ENCODE measurements at places on chromosomes 7 and 10.

DNA sequence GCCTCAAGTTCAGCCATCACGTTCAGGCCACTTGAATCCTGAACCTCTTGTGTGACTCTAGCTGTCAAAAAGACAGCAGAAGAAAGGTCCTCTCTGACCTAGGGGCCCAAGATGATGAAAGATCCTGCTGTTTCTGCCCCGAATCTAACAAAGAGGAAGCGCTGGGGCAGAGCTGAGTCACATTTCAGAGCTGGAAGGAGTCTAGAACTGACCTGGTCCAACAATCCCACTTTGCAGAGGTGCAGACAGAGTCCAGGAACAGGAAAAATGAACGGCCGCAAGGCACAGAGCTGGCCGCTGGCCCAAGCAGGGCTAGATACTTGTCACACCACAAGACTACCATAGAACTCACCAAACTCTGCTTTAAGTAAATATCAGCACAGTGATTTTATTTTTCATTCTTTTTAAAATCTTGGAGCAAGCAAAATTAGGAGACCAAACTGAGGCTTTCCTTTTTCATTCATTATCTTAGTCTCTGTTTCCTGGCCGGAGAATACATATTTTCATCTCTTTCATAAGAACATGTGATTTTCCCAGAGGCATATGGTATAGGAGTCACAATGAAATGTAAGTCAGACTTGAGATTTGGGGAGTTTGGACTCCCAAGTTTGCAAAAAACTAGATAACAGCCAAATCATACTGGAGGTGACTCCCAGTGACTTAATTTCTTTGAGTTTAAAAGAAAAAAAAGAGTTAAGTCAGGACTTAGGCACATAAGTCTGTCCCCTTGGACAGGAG, 52.8 kb downstream of the CHST15 start:
- DNase-seq: no peak

GRCh38 chr10:60073781-60074656, 167.7 kb upstream of the CCDC6 start:
- DNase-seq: no peak

GRCh38 chr10:77681839-77682238, 44.2 kb upstream of the KCNMA1 start:
- no peak for DNase-seq

- no peak for DNase-seq
Measured at GRCh38 chr10:63515002-63515763, 6.0 kb upstream of the REEP3 start.

DNA sequence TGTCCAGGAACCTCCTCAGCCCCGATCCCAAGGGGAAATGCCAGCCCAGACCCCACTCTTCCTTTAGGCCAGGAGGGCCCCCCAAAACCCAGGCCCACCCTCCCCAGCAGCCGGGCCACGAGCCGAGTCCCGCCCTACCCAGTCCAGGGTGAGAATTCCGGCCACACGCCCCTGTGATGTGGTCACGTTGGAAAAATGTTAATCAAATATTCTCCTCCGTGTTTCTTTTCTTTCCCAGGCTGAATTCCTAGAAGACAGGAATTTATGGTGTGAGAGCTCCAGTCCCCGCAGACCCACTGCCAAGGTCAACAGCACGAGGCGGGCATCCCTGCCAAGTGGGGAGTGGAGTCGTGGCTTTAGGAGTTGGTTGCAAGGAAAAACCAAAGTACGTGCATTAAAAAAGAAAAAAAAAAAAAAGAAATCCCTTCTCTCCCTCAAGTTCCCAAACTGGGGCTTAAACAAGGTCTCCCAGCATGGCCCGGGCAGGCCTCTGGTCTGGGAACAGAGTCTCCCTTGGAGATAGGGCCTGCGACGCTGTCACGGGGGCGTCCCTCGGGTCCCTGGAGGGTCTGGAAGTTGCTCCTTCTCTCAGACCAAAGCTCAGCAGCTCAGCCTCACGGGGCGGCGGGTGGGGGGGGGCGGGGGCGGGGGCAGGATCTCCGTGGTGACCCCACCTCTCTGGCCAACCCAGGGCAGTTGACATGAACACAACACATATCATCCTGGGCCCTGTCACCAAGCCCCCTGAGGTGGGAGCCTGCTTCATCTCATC, 28.1 kb upstream of the ELN start:
- DNase-seq: no peak

GRCh38 chr10:62831346-62831745, 15.2 kb upstream of the EGR2 start:
- no peak for DNase-seq

DNA sequence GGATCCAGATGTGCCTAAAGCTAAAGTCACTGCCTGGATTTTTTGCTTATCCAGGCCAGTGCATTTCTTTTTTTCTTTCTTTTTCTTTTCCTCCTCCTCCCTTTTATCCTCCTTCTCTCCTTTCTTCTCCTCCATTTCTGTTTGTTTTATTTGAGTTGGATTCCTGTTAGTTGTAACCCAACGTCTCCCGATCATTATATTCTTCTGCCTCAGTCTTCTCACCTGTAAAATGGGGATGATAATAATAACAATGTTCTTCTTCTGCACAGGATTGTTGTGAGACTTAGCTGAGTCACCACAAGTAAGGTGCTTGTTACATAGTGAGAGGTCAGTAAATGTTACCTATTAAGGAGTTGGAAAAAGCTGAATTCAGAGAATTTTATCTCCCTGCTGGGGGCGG, 13.7 kb upstream of the FFAR4 start:
- DNase-seq: no peak

GRCh38 chr7:21358648-21359047, 69.2 kb upstream of the SP4 start:
- DNase-seq: no peak

DNA sequence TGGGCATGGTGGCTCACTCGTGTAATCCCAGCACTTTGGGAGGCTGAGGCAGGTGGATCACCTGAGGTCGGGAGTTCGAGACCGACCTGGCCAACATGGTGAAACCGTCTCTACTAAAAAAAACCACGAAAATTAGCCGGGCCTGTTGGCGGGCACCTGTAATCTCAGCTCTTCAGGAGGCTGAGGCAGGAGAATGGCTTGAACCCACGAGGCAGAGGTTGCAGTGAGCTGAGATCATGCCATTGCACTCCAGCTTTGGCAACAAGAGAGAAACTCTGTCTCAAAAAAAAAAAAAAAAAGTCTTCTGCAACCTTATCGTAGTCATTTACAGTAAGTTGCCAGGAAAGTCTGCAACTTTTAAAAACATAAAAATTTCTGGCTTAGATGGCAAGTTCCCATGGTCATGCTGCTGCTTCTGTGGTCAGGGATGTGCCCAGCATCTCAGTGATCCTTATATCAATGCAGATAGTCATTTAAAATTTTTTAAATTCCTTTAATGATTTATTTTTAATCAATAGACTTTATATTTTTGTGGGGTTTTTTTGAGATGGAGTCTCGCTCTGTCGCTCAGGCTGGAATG, 15.6 kb downstream of the SUFU start:
- peak; percentile 1 for DNase-seq

DNA sequence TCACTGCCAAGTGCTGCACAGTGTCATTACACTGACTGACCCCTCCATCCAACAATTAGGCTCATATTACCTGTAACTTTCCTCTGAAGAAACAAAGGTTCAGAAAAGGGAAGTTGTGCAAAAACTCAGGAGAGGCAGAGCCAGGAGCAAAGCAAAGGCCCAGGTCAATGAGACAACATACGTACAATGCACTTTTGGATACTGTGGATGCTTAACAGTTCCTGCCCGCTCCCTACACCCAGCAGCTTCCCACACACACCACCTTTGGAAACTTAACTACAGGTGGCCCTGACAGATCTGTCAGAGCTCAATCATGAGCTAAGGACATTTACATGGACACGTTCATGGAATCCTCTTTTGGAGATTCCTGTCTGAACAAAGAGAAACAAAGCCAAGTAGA, 515.9 kb downstream of the GRID1 start:
- DNase-seq: no peak

GRCh38 chr10:293636-294035, 158.4 kb downstream of the ZMYND11 start:
- no peak for DNase-seq

- no peak for DNase-seq
Measured at GRCh38 chr7:29798422-29798821, 7.9 kb upstream of the WIPF3 start.

DNA sequence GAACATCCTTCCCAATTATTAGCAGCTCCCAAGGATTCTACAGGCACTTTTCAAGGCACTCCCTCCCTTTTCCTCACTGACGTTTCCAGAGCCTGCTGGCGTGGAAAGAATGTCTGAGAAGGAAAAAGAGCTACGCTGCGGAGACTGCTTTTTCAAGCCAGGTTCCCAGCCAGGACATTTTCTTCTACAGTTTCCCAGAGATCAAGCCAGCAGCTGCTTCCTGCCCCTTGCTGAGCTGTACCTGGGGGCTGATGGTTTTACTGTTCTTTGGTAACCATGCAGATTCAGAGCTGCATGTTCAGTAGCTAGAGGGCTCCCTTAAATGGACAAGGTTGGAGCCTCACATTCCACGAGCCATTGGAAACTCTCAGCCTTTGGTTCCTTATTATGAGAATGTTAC, 133.4 kb downstream of the EVX1 start:
- no peak for DNase-seq

GRCh38 chr7:42236976-42237810, at the start of gene GLI3:
Gene GLI3, minus strand, starts transcription at chr7:42237209. Its CDS starts 13,956 bp downstream, at chr7:42223253.
- peak; percentile 42 for DNase-seq

DNA sequence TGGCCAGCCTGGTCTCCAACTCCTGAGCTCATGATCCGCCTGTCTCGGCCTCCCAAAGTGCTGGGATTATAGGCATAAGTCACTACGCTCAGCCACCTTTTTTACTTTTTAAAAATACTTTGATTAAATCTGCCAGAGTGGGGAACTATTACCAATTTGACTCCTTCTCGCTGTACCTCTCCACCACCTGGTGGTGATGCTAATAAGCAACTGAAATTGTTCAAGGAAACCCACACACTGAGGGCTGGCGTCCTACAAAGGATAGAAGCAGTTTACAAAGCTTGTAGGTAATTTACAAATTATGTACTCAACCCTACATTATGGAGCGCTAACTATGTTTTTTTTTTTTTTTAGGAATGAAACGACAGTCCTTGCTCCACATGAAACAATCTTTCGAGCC, 111.1 kb downstream of the CPED1 start:
- no peak for DNase-seq

DNA sequence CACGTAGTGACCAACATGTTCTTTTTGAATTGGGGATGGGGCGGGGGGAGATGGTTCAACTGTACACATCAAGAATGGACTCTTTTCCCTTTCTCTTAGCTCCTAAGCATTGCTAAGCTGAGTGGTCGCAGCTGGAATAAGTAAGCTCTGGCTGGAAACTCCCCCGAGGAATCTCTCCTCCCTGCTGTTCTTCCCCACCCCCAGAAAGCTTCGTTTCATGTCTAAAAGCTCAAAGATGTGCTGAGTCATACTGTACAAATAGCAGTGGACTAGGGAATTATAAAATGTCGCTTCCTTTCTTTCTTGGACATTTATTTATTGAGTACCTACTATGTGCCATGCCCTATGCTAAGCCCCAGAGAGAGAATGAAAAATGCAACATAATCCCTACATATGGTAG, 191.1 kb upstream of the ADO start:
- no peak for DNase-seq

DNA sequence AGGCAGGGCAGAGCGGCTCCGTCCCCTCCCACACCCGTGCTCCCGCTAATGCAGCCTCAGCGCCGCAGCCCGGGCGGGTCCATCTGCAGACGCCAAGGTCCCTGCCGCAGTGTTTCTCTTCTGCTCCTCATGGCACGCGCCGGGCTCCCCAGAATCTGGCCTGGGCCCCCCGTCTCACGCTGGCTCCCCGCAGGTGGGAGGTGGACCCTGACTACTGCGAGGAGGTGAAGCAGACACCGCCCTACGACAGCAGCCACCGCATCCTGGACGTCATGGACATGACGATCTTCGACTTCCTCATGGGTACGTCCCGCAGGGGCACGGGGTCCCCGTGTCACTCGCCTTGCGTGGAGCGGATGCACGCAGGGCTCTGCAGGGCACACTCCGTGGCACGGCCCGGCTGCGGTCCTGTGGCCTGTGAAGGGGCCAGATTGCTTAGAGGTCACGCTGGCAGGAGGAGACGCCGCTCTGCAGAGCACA, 33.5 kb upstream of the FOXL3 start:
- no peak for DNase-seq

DNA sequence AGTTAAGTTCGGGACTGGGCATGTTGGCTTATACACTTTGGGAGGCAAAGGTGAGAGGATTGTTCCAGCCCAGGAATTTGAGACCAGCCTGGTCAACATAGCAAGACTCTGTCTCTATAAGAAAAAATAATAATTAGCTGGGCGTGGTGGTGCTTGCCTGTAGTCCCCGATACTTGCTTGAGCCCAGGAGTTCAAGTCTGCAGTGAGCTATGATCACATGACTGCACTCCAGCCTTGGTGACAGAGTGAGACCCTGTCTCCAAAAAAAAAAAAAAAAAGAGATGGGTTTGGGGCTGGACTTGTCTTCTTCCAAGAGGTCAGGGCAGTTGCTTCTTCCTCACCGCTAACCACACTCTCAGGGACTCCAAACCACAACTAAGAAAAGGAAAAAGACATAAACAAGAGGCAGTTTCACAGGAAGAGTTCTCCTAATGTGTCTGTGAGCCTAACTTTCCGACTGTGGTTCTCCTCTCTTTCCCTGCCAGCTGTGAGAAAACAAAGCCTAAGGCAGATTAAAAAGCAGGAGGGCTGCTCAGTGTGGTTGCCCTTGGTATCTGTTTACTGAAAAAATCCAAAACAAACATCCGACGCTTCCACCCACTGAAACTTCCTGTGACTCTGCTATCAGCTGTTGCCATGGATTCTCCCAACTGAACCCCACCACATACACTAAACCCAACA, 2.4 kb upstream of the SERPINE1 start:
- no peak for DNase-seq

DNA sequence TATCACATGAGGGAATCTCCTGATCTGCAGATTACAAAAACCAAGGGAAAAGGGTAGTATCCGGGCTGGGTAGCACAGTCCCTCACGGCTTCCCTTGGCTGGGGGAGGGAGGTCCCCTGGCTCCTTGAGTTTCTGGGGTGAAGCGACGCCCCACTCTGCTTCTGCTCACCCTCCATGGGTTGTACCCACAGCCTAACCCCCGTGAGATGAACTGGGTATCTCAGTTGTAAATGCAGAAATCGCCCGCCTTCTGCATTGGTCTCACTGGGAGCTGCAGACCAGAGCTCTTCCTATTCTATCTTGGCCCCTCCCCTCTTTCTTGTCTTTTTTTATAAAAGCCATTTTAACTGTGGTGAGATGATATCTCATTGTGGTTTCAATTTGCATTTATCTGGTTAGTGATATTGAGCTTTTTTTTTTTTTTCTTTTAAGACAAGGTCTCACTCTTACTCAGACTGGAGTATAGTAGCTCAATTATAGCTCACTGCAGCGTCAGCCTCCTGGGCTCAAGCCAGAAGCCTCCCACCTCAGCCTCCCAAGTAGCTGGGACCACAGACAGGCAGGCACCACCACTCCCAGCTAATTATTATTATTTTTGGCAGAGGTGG, 87.8 kb downstream of the ABCC2 start:
- DNase-seq: peak; percentile 47

DNA sequence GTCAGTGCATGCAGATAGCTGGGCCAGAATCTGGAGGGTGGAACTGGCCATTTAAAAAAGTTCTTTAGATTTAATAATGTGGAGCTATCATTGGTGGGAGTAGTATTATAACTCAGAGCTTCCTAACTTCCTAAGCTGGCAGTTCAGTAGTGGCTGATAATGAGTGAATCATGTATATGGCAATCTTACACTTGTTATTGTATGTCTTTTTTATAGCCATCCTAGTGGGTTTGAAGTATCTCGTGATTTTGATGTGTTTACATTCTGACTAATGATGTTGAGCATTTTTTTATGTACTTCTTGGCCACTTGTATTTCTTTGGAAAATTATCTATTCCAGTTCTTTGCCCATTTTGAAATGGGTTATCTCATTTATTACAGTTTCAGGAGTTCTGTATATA, 15.4 kb downstream of the TFAM start:
- DNase-seq: no peak

GRCh38 chr10:112359606-112360307, 14.2 kb upstream of the ACSL5 start:
- DNase-seq: no peak
